ENCODE measurements at places on chromosomes 5 and 9.

DNA sequence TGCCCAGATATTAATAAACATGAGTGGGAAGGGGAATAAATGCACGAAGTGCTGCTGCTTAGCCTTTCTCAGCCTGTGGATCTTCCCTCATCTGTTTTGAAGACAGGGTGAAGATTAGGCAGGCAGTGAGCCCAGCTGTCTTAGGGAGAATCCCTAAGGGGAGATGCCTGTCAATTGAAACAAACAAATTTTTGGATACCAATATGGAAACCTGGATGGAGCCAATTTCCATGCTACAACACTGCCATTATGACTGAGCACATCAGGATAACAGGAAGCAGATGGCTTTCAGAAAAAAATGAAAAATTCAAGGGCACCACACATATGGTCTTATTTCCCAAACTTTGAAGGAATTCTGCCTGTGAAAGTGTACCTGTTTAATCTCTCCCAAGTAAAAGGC lies 80.3 kb downstream of the HMHB1 start:
- DNase-seq = no peak

- DNase-seq = no peak
Measured at GRCh38 chr9:124164811-124165210, 92.9 kb upstream of the NEK6 start.

- DNase-seq = no peak
Measured at GRCh38 chr5:93677359-93677891, 64.0 kb downstream of the POU5F2 start.

GRCh38 chr9:133429641-133430161 lies 7.5 kb downstream of the ADAMTS13 start:
- DNase-seq = peak; percentile 50

DNA sequence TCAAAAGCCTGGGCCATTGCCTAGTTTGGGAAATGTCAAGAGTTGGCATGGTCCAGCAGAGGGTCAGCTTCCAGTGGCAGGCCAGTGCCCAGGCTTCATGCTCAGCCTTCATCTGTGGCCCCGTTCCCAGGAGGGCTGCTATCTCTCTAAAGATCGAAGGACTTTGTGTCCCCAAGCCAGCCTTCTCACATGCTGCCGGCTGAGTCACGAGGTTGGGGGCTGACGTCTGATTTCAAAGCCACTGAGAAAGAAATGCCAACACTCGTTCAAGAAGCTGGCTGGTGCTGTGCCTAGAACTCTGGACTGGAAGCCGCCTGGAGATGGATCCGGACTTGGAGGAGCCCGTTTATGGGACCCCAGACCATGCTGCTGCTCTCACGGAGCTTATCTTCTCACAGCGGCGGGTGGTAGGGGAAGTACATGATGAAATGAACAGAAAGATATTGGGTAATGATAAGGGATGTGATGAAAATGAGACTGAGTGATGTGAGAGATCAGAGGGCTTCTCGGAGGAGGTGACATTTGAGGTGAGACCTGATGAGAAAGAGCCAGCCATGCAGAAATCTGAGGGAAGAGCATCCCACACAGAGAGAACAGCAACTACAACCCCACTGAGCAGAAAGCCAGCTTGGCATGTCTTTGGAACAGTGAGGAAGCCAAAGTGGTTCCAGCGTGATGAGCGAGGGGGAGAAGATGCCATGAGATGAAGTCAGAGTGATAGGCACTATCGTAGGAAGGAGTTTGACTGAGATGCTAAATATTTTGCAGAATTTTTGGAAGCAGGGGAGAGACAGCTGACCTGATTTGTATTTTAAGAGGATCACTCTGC lies 54.9 kb upstream of the BOD1 start:
- DNase-seq = no peak
